Cerebellar cortex (tissue), 1 donor: ENCODE measurements at places on chromosomes 3 and 15.
A peak's percentile ranks its signal among the peaks of the same experiment; 100 is the strongest.

DNA sequence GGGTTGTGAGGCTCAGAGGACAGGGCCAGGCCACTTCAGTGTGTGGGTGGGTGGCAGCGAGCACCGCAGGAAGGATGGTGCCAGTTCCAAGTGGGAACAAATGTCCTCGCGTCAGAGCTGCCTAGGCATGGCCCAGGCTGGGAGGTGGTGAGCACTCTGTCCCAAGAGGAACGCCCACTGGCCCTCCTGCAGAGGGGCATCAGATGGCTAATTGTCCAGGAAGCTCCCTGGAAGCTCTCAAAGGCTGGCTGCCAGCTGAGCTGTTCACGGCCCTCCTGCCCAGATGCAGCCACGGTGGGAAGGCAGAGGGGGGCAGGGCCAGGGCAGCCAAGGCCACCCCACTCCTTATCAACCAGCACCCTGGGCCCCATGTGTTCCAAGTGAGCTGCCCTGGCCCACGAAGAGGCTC, 55.2 kb downstream of the IQSEC1 start:
- no peak for DNase-seq

DNA sequence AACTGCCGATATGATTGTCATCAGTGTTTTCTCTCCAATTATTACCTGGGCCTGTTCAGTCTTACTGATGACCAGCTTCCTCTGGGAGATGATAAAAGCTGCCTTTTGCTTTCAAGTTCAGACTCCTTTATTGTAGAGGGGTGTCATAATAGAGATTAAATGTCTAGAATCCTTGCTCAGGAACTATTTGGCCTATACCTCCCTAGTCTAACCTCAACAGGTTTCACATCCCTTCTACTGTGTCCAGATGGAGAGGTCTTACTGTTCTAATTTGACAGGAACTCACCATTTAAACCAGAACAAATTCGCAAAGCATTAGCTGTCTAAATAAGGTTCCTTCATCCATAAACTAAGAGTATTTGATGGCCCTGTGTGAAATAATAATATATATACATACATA, 88.0 kb downstream of the BCHE start:
- no peak for DNase-seq

GRCh38 chr15:33547876-33548275, 237.1 kb downstream of the RYR3 start:
- peak; percentile 3 for DNase-seq

DNA sequence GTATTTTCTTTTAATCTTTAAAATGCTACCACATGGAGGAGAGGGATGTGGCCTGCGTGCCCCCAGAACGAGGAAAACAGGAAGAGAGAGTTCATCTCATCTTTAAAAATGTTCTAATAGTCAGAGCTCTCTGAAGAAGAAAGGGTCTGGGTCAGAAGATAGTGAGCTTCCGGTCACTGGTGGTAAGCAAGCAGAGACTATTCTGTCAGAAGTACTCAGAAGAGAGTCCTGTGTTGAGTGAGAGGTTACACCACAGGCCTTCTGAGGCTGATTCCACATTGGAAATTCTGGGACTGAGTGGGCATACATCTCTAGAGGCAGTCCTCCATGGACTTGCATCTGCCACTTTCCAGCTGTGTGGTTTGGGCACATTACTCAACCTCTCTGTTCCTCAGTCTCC, 82.2 kb upstream of the SLC6A1 start:
- no peak for DNase-seq

- DNase-seq = no peak
Measured at GRCh38 chr3:55161231-55161630, 233.4 kb upstream of the LRTM1 start.

DNA sequence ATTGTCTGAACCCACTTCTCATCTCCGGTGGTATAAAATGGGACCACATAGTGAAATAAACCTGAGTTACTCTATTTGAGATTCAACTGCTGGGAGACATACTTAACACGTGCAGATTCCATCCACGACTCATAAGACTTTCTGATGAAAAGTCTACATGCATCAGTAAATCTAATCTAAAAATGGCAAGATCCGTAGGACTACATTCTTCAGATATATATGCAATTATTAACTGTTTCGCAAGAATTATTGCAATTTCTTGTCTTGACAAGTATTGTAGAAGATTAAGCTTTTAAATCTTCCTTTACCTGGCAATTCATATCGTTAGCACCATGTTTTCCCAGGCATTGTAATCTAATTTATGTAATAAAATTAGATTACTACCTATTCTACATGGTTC, 718.7 kb upstream of the CBLB start:
- no peak for DNase-seq

DNA sequence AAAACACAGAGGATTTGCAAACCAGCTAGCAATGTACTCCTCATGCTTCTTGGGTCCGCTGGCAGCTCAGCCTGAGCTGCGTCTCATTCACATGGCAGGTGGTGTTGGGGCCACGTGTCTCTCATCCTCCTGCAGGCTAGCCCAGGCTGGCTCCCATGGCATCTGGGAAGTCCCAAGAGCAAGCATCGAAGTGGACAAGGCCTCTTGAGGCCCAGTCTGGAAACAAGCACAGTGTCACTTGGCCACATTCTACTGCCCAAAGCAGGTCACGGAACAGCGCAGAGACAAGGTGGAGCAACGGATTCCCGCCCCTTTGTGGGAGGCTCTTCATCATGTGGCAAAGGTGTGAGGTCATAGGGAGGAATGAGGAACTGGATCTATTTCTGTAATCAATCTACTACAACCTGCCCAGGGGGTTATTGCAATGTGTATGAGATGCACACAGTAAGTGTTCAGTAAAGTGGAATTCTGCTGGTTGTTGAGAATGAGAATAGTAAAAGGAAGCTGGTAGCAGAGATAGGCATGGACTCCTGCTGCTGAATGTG, 128.3 kb downstream of the TPRA1 start:
- DNase-seq = no peak

DNA sequence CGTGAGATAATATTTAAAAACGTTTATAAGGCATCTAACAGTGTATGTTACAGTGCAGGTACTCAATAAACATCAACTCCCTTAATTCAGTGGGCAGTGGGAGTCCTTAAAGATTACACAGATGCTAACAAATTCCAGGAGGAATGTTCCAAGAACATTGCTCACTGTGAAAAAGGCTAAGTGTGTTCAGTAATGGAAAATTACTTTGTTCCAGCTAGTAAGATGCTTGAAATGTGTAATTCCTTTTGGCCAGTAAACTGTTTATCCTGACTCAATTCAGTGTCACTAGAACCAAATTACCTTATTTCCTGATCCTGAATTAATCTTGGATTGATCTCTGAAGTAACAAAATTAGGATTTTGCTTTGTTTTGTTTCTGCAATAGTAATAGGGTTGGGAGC, 54.2 kb upstream of the SEMA6D start:
- DNase-seq = no peak

DNA sequence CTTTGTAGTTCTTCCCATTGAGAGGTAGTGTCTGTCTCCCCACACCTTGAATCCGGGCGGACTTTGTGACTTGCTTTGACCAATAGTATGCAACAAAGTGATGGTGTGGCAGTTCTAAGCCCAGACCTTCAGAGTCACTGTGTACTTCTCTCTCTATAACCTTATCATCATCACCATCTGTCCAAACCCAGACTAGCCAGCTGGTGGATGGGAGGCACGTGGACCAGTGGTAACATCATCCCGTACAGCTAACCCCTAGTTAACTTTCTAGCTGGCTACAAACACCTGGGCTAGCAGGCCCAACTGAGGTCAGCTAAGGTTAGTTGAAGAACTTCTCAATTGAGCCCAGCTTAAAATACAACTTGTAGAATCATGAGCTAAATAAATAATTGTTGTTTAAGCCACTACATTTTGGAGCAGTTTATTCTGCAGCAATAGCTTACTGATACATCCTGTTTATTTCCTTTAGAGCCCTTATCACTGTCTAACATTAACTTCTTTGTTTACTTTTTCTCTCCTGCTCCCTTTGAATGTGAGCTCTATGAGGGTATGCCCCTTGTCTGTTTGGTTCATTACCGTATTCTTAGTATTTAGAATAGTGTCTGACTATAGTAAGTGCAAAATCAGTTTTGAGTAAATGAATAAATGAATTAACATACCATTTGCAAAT, 11.5 kb upstream of the CCR9 start:
- DNase-seq = no peak

DNA sequence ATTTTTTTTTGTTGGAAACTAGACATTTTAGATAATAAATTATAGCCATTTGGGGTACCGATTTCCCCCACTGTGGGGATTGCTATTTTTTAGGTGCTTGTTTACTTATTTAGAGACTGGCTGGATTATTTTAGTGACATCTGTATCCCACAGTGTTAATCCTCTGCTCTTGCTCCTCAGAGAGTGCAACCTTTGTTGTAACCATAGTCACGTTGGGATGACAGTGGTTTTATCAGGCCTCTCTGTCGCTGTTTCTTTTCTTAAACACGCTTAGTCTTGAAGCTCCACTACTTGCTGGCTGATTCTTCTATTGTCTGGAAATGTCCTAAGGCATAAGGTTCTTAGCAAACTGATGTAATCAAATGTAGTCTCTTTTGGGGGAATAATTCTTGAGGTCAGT, 451.6 kb upstream of the SEMA6D start:
- DNase-seq = no peak

GRCh38 chr15:23687143-23687470, at the start of gene NDN:
NDN (minus strand) TSS chr15:23687305; CDS start chr15:23687217, 88 bp downstream.
- DNase-seq = no peak

DNA sequence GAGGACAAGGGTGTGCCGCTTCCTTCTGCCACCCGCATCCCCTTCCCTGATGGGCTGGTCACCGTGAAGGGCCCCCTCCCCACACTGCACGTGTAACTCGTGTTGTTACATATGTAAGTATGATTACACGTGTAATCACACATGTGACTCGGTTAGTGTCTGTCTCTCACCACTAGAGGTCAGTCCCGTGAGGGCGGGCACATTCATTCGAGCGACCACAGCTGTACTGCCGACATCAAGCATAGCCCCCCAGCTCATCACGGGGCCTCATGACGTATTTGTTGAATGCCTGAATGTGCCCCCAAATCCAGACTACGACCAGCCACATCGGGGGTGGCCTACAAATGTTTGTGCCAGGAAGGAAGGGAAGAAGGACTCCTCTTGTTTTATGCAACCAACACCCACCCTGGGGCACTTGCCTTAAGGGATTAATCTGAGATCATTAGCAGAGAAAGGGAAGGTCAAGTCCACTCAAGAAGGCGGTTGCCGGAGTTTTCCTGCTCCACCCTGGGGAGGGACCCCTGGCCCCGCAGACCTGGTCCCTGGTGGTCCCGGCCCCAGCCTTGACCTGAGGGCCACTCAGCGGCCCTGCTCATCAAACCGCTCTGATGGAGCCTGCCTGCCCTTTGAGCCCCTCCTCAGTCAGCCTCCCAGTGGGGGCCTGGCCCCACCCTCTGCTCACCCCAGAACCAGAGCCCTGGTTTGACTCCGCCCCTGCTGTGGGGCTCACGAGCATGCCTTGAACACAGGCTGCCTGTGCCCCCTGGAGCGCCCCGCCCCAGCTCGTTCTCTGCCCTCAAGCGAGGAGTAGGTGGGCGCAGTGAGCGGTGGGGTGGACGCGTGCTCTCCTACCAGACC, 52.8 kb downstream of the RGMA start:
- DNase-seq = peak; percentile 21

GRCh38 chr15:33756961-33757360, 211.3 kb upstream of the CHRM5 start:
- DNase-seq = no peak
